ENCODE measurements at places on chromosomes 3 and 15. TPM values are rescaled to one million over a fixed set of nuclear protein-coding genes. Genes with fewer than 3 reads are reported as not detected.

- no peak for DNase-seq
Measured at GRCh38 chr15:64780600-64781156, 5.3 kb upstream of the RBPMS2 start.

Gene CTXN2
- polyA plus RNA-seq = not detected

DNA sequence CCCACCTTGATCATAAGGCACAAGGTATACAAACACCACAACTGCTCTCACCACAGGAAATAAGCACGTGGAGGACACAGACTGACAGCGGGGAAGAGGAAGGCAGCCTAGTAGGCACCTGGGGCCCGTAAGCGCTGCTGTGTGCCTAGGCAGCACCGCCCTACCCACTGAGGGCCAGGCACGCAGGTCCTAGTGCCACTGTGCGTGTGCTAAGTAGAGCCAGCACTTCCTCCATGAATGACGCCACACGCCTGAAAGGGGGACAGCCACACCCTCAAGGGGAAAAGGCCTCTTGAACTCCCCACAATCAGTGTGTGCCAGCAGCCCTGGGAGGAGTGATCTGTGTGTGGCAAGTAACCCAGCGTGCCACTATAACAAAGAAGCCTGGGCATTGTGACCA lies 73.0 kb downstream of the ATP1B3 start:
- DNase-seq = no peak

DNA sequence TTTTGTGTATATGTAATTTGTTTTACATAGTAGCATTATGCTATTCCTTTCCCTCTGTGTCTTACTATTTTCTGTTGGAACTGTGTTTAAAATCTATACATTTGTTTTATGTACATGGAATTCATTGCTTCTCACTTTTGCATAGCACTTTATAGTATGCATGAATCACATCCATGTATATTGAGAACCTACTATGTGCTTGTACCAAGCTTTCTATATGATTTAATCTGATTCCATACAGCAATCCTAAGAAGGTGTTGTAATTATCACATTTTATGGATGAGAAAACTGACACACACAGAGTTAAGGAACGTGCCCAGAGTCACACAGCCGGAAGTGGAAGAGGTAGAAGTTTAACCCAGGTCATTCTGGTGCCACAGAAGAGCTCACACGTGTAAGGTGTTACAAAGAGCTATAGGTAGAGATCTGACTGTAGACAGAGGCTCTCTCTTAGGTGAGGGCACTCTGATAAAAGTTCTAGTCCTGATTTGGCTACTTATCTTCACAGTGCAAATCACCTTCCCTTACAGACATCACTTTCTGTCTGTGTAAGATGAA lies 3.5 kb upstream of the SMAD3 start:
- DNase-seq = no peak

DNA sequence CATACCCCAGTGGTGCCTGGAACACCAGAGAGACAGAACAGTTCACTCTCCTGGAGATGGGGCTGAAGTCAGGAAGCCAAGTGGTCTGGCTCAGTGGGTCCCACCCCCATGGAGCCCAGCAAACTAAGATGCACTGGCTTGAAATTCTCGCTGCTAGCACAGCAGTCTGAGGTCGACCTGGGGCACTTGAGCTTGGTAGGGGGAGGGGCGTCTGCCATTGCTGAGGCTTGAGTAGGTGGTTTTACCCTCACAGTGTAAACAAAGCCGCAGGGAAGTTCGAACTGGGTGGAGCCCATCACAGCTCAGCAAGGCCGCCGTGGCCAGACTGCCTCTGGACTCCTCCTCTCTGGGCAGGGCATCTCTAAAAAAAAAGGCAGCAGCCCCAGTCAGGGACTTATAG lies 272.0 kb downstream of the KLF13 start:
- no peak for DNase-seq

- no peak for DNase-seq
Measured at GRCh38 chr3:101718455-101718854, 6.0 kb upstream of the CEP97 start.

Gene KCNMB2
- polyA plus RNA-seq = 9.0 TPM

Gene GRM2
- polyA plus RNA-seq = 0.43 TPM

Gene GRK7
- polyA plus RNA-seq = not detected

DNA sequence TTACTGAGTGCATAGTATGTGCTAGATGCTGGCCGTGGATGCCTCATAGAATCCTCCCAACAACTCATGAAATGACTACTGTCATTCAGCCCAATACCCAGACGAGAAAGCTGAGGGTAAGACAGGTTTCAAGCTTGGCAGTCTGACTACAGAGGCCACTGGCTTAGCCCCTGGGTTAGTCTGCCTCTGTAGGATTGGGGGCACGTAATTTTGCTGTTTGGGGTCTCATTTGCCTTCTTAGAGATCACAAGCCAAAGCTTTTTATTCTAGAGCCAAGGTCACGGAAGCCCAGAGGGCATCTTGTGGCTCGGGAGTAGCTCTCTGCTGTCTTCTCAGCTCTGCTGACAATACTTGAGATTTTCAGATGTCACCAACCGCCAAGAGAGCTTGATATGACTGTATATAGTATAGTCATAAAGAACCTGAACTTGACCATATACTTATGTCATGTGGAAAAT lies 1.0 kb upstream of the CCR5 start:
- DNase-seq = no peak

GRCh38 chr3:73633916-73634344 lies 9.2 kb upstream of the PDZRN3 start:
- DNase-seq = no peak

DNA sequence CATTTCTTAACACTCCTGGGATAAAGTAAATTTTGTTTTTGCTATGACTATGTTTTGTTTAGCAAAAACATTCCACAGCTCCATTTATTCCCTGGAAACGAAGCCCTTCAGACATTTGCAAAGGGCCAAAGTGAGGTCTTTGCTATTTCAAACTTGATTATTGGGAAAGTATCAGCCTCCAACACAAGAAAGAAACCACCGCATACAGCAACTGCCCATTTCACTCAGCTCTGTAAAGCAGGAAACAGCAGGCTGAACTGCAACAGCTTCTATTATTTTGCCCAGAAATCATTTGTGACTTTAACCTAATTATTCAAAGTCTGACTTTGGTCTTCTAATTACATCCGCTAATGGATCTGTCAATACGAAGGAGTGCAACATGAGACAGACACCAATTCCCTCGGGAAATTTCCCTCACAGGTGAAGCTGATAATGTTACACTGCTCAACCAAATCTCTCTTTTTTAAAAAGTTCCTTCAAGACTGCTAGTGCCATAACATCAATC lies 72.1 kb downstream of the RFTN1 start:
- DNase-seq = peak; percentile 22

DNA sequence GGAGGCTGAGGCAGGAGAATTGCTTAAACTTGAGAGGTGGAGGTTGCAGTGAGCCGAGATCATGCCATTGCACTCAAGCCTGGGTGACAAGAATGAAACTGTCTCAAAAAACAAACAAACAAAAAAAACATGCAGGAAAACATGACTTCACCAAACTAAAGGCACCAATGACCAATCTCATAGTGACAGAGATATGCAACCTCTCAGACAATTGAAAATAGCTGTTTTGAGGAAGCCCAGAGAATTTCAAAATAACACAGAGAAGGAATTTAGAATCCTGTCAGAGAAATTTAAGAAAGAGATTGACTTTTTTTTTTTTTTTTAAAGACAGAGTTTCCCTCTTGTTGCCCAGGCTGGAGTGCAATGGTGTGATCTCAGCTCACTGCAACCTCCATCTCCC lies 26.1 kb downstream of the NCBP2 start:
- no peak for DNase-seq

DNA sequence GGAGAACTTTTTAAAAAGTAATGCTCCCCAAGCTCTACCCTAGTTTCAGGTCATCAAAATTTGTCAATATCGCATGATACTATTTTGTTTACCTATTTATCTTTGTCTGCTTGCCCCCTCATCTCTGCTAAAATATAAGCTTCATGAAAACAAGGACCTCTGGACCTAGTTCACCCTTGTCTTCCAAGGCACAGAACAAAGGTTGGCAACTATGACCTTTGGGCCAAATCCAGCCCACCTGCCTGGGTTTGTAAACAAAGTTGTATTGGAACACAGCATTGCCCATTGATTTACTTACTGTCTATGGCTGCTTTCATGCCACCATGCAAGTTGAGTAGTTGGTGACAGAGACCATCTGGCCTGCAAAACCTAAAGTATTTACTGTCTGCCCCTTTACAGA lies 462.2 kb upstream of the SUCLG2 start:
- DNase-seq = no peak

GRCh38 chr3:152241142-152242017 lies 27.3 kb upstream of the MBNL1 start:
- no peak for DNase-seq

DNA sequence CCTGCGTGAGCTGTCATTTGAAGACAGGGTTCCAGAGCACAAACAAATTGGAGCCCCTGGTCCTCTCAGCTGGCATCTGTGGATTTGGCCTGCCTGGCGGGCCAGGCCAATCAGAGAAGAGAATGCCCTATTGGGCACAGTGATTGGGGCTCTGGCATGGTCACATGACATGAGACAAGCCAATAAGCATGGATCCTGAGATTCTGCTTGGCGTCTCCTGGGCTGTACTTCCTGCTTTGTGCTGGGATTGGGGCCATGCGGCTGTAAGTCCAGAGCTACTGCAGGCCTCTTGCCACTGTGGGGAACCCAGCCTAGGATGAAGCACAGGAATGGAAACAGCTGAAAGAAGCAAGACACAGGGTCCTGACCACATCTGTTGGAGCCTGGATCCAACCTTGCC lies 121.4 kb downstream of the FBLN2 start:
- no peak for DNase-seq

DNA sequence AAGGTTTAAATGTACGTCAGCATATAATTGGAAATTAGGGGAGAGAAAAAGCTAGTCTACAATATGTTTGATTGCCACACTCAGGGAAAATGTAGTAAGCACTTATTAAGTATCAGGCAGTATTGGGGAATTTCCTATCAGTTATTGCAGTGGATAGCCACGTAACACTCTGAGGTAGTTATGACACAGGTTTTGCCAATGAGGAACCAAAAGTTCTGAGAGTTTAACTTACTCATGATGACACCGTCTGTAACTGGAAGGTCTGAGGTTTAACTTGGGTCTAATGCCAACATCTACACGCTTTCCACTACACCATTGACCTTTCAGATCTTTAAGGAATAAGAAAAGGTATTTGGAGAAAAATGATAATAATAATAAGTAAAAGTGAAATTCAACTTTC lies 89.5 kb downstream of the ZMAT3 start:
- DNase-seq = no peak

GRCh38 chr15:66821307-66821706 lies 119.3 kb downstream of the SMAD6 start:
- DNase-seq = no peak

Gene WDR5B
- polyA plus RNA-seq = 4.9 TPM

GRCh38 chr3:41907330-41908073 lies 54.4 kb downstream of the ULK4 start:
- no peak for DNase-seq

GRCh38 chr15:98953968-98954367 lies 53.6 kb downstream of the PGPEP1L start:
- DNase-seq = no peak

DNA sequence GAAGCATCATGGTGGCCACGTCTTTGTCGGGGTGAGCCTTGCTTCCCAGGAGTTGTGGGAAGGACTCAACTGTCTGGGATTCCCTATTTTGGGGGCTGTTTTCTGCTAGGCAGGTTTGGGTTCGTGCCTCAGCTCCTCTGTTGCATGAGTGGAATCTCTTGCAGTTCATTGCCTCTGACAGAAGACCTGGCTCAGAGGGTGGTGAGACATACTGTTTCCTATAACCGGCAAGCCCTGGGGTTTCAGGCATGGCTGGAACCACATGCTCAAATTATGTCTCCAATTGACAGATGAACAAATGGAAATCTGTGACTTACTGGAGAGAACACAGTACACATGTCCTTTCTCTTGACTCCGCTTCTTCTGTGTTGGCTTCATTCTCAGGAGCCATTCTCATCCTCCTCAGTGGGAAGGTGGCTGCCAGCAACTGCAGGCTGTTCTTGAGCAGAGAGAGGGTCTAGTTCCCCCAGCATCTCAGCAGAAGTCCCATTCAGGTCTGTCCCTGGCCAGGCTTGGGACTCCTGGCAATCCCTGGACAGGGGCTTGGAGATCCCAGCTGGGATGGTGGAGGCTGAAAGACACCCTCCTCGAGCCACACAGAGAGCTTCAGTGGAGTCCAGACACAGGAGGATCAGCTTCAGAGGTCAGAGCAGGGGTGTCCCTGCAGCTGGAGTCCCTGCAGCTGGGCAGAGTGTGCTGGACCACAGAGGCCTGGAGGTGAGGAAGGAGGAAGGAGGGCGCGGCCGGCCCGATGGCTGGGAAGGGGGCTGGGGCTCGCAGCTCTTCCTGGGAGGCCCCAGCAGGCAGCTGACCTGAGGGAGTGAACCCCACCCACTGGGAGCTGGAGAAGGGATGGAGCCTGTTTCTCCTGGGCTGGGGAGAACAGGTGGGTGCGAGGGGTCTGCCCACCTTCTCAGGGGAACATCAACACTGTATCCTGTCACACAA lies 97.6 kb downstream of the LSM3 start:
- DNase-seq = no peak

- peak; percentile 63 for DNase-seq
Measured at GRCh38 chr3:176939022-176939817, 258.1 kb downstream of the TBL1XR1 start.

GRCh38 chr3:50327129-50327528 lies 894 bp downstream of the TUSC2 start:
- DNase-seq = no peak

DNA sequence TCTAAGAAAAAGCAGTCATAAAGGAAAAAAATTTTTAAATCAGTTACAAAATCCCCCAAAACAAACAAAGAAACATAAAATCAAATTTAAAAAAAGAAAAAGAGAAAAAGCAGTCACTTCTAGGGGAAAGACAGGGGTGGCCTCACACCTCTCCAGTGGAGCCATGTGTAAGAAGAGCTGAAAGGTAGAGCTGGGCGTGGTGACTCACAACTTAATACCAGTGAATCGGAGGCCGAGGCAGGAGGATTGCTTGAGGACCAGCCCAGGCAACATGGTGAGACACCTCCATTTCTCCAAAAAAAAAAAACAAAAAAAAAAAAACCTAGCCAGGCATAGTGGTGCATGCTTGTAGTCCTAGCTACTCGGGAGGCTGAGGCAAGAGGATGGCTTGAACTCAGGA lies 14.7 kb downstream of the MESD start:
- DNase-seq = no peak

Gene PLCL2
- polyA plus RNA-seq = 14.3 TPM

GRCh38 chr3:138184994-138185393 lies 2.1 kb upstream of the ARMC8 start:
- no peak for DNase-seq

- DNase-seq = no peak
Measured at GRCh38 chr3:155978324-155978723, 107.9 kb downstream of the GMPS start.

DNA sequence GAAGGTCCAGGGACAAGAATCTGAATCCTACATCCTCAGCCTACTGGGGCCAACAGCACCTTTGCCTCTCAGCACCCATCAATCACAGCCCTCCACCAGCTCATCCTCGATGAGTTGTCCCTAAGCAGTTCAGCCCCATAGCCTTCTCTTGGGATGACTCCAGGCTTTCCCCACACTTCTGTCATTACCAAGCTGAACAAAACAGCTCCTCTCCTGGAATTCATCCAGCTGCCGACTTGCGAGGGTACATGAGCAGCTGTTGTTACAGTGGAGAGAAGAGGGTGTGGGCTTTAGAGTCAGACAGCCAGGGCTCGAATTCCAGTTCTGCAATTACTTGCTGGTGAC lies 69.0 kb upstream of the THBS1 start:
- DNase-seq = no peak

GRCh38 chr3:176431038-176431418 lies 766.3 kb downstream of the TBL1XR1 start:
- DNase-seq = no peak
